ENCODE measurements at places on chromosomes 1 and 21.

- no peak for DNase-seq
Observed at GRCh38 chr1:92990828-92991227, 29.6 kb upstream of the DIPK1A start.

- DNase-seq, result no peak
Observed at GRCh38 chr1:10292188-10292587, 81.8 kb downstream of the KIF1B start.

- DNase-seq, result no peak
Observed at GRCh38 chr21:40667967-40668366, 179.0 kb downstream of the DSCAM start.

DNA sequence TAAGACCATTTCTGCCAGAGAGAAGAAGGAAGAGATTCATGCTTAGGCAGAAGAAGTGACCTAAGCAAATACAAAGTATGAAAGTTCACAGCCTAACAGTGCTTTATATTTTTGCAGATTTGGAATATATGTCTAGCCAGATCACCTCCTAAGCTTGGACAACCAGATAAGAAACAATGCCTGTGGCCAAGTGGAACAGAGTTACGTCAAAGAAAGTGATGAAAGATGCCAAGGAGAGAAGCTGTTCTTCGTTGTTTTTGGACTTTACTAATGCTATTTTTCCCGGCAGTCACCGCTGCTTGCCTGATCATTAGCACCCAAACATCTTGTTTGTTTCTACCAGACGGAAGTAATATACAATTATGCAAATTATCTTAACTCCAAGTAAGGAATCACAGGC is 489.2 kb upstream of the C1orf87 start:
- no peak for DNase-seq

DNA sequence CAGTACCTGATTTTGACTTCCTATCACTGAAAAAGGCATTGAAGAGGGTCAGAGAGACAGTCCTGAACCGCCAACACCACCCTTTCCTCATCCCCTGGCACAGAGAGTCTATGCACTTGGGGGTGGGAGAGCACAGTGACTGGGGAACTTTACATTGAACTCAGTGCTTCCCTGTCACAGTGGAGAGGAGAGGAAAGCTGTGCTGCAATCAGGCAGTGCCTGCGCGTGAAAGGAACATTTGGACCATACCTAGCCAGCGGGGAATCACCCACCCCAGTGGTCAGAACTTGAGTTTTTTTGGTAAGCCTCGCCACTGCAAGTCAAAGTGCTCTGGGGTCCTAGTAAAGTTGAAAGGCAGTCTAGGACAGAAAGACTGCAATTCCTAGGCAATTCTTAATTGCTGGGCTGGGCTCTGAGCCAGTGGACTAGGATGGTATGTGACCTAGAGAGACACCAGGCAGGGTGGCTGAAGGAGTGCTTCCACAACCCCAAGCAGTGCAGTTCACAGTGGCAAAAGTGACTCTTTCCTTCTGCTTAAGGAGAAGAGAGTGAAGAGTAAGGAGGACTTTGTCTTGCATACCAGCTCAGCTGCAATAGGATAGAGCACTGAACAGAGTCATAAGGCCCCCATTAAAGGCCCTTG is 9.4 kb upstream of the HENMT1 start:
- DNase-seq, result no peak

DNA sequence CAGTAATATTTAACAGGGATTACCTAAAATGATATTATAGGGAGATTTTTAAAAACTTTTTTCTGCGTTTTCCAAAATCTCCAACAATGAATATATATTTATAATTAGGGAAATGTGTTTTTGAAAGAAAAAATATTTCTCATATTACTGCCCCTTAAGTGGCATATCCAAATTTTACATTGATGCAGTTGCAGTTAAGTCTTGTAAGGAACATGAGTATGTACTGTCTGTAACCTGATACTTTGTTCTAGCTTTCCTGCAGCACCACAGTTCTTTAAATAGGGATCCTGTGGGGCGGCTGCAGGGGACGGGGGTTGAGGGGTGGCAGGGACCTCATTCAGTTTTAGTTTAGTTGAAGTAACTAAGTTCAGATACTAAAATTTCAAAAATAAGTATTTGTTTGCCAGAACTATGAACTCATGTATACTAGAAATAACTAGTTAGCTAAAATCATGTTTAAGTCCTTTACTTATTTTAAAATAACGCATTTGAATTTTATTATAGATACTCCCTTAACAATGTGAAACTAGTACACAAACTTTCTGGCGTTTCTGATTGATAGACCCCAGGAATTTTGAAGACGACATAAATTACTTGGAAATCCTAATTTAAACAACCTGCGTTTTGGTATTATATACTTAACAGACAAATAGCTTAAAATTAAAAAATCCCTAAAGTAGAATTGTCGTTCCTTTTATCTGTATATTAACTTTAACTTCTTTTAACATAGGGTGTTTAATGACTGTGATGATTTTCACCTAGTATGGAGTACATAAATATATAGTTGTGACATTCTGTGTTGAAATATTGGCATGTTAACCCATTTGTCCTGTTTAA is 639 bp upstream of the DNAJB4 start:
- DNase-seq, result peak; percentile 67

GRCh38 chr1:169894424-169895145 is 889 bp upstream of the SCYL3 start:
- no peak for DNase-seq

DNA sequence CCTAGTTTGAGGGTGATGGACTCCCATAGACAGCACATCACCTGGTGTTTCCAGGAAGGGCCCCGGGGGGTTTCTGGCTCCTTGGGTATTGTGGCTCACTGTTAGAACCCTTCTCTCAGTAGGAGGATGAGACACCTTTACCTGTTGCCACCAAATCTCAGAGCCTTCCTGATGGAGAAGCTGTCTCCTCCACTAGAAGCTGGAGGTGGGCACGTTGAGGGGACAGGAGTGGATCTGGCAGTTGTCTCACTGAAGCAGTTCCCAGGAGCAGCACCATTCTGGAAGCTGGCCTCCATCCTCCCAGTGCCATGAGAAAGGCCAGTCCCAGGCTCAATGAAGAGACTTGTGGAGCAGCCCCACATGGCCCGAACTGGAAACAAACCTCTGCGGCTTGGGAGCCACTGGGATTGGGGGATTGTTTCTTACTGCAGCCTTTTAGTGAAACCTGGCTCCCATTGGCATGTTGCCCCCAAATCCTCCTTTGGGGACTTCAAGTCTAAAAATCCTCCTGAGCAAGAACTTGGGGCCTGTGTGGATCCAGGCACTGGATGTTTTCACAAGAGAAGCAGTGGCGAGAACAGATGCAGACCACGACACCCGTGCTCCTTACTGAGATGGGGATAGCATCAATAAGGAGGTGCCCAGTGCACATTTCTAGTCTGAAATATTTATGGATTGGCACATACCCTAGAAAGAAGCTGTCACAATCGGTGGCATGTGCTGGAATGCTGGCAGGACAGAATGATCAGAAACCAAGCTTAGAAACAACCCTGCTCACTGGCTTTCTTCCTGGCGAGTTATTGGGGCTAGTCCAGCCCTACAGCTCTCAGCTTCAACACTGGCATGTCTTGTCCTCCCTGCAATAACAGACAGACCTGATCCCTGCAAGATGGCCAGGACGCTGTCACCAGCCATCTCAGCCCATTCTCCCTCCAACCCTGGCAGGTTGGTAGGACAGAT is 223.7 kb upstream of the AJAP1 start:
- DNase-seq, result no peak

GRCh38 chr1:21277180-21277579 is 13.1 kb downstream of the ECE1 start:
- DNase-seq, result no peak

DNA sequence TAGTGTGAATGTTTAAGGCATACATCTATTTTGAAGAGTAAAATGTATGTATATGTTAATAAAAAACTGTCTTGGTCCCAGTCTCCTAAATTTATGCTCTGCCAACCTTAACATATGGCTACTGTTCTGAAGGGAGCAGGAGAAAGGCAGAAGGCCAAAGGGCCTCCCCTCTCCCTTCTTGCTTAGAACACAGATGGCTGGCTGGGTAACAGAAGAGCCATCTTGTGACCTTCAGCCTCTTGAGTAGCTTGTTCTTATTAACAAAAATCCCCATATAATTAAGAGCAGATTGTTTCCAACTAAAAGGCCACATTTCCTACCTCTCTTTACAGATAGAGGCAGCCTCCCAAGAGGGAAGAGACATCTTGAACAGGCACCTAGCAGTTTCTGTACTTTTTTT is 36.1 kb downstream of the EPB41 start:
- no peak for DNase-seq

- no peak for DNase-seq
Observed at GRCh38 chr21:31795992-31796391, 64.1 kb upstream of the SCAF4 start.

- DNase-seq, result no peak
Observed at GRCh38 chr1:8913457-8913856, 32.2 kb upstream of the CA6 start.

GRCh38 chr21:35259457-35259856 is 210.4 kb upstream of the RUNX1 start:
- DNase-seq, result no peak

GRCh38 chr1:153402226-153402625 is 11.4 kb upstream of the S100A8 start:
- DNase-seq, result no peak

DNA sequence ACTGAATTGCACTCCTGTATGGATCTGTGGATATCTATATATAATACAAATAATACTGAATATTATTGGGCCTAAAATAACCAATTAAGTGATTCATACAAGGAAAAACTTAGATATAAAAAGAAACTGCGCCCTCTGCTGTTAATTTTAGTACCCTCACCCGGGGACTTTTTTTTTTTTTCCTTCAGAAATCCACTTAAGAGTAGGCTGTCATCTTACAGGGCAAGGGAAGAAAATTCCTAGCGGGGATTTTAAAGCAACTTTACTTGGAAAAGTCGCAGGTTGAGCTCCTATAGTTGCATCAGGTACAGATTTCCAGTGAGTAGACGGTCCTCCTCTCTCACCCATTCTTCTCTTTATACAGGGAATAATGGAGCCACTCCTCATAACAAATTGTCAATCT is 1.3 kb downstream of the NTNG1 start:
- no peak for DNase-seq

- no peak for DNase-seq
Observed at GRCh38 chr1:156090138-156090839, 8.0 kb upstream of the MEX3A start.

- no peak for DNase-seq
Observed at GRCh38 chr1:239823852-239824251, 267.8 kb upstream of the FMN2 start.

- DNase-seq, result no peak
Observed at GRCh38 chr1:110074166-110074565, 3.7 kb upstream of the ALX3 start.

GRCh38 chr1:30780409-30780808 is 22.8 kb upstream of the LAPTM5 start:
- DNase-seq, result no peak

GRCh38 chr1:90614872-90615271 is 102.2 kb downstream of the BARHL2 start:
- no peak for DNase-seq

GRCh38 chr1:165644064-165644735 is 13.2 kb downstream of the MGST3 start:
- no peak for DNase-seq

DNA sequence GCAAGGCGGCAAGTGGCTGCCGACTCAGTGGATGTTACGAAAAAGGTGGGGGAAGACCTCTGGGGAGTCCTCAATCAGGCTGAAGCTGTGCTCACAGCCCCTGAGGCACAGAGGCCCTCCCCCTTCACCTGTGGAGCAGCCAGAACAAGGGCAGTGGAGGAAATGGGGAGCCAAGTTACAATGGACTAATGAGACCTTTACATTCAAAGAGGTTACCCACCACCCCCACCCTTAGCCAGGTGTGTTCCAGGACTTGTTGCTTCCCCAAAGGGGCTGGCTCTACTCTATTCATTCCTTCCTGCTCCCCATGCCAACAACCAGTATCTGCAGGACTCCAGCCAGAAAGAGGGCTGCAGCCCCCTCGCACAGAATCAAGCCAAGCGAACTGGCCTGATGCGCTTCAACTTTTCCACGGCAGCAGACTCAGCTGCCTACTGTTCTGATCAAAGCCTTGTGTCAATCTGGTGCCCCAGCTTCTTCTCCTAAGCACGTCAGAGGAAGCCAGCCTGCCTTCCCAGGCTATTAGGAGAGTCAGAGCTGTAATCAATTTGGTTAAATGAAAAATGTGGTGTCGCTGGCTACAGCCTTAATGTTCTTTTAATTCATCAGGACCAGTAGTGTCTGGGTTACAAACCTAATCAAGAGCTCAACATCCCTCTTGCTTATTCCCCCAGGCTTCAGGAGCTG is 1.8 kb upstream of the SYT2 start:
- no peak for DNase-seq

- no peak for DNase-seq
Observed at GRCh38 chr21:16345757-16346156, 616.0 kb downstream of the USP25 start.

GRCh38 chr1:40848530-40849189 is 13.5 kb downstream of the CITED4 start:
- no peak for DNase-seq
